ENCODE measurements at places on chromosomes 6 and 20. TPM values are rescaled to one million over a fixed set of nuclear protein-coding genes. Genes with fewer than 3 reads are reported as not detected.

Gene CST4
- total RNA-seq: not detected

Gene PPT2
- 35.7 TPM for total RNA-seq

Gene DPPA5
- total RNA-seq: not detected

Gene MUC21
- 1.7 TPM for total RNA-seq

Gene FAM83C
- total RNA-seq: not detected

Gene PI3
- 1.6 TPM for total RNA-seq

- DNase-seq: peak; percentile 58
Observed at GRCh38 chr20:43590036-43590391, 723 bp upstream of the IFT52 start.

DNA sequence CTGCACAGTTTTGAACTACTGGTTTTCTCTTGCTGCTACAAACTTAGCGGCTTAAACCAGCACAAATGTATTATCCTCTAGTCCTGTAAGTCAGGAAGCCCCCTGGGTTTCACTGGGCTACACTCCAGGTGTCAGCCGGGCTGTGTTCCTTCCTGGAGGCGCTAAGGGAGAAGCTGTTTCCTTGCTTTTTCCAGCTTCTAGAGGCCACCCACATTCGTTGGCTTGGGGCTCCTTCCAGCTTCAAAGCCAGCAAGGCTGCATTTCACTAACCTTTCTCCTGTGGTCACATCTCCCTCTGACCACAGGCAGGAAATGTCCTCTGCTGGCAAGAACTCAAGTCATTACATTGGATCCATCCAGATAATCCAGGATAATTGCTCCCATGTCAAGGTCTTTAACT, 350.6 kb upstream of the PLCB4 start:
- no peak for DNase-seq

- DNase-seq: peak; percentile 66
Observed at GRCh38 chr20:44959638-44960102, 527 bp downstream of the TOMM34 start.

- no peak for DNase-seq
Observed at GRCh38 chr6:31180500-31180899, 10.0 kb upstream of the POU5F1 start.

DNA sequence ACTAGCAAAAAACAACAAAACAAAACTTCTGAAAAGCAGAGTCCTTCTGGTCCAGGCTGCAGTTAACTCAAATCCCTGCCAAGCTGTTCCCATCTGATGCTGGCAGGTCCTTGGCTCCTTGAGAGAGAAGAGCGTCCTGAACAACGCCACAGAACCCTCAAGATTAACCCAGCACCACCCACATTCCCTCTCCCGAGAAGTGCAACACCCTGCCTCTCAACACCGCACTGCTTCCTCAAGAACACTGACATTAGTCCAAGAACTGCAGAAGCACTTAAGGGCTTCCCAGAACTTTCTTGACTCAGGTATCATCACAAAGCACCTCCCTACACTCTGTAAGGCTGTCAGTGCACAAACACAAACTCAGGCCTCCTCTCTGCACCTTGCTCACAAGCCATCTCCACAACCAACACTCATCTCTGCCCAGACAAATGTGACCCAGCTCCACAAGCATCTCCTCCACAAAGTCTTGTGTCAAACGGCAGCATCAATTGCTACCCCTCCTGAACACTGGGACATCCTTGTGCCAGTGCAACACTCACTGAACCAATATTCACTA, 7.5 kb downstream of the MRPL14 start:
- no peak for DNase-seq

DNA sequence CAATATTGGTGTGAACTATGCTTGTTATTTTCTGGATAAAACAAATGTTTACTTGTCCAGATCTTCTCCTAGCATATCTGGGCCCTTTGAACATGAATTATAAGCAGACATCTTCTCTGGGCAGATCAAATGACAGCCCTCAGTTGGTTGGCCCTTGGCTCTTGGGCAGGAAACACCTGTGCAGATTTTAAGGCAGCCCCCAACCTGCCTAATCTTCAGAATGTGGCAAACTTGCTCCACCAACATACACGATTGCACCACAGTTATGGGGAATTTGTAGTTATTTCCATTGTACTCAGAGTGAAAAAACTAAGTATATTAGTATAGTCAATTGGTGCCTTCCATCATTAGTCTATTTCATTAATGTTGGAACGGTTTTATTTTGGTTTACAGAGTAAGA, 94.9 kb upstream of the KCNK16 start:
- no peak for DNase-seq

GRCh38 chr20:14865169-14865568, 527.8 kb upstream of the FLRT3 start:
- no peak for DNase-seq

DNA sequence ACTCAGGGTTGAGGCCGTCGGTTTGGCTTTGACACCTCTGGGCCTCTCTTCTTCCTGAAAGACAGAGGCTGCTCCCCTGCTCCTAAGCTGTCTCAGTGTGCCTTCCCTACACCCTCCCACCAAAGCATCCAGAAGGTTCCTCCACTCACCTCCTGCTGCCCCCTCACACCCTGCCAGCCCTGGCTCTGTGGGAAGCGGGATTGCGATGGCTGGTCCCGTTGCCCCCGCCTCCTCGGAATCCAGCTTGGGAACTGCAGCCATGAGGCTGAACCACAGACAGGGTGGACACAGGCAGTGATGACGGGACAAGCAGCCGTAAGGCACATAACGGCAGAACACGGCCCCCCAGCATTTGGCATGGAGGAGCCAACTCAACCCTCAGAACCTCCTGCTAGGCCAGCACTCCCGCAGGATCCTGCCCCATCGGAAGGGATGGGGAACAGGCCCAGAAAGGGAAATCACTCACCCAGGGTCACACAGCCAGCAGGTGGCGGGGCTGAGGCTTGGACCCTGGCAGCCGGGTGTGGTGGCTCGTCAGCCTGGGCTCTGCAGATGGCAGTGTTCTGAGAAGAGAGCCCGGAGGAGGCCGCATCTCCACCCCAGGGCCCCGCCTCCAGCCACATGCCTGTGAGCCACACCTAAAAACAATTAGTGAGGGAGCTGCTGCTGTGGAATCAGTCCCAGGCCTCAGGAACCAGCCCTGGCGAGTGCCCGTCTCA, 139.6 kb downstream of the PHACTR3 start:
- no peak for DNase-seq
